ENCODE measurements at places on chromosomes 12 and 14.

- DNase-seq: no peak
These were observed 76.0 kb upstream of the ST8SIA1 start for GRCh38 chr12:22410486-22410885.

DNA sequence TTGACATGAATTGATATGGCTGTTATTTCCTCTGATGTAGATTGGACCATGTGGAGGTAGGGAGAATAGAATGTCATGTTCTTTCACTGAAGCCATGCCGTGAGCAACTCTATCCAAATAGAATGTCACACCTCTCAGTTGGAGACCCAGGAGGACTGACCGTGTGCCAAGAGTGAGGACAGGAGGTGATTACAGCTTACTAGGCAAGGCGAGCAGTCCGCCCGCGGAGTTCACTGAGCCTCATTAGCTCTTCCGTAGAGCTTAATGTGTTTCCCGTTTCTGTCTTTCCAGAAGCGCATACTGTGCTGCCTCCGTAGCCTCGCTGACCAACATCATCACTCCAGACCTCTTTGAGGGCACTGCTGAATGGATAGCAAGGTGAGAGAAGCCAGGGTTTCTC is 45.6 kb downstream of the FNTB start:
- DNase-seq: no peak

DNA sequence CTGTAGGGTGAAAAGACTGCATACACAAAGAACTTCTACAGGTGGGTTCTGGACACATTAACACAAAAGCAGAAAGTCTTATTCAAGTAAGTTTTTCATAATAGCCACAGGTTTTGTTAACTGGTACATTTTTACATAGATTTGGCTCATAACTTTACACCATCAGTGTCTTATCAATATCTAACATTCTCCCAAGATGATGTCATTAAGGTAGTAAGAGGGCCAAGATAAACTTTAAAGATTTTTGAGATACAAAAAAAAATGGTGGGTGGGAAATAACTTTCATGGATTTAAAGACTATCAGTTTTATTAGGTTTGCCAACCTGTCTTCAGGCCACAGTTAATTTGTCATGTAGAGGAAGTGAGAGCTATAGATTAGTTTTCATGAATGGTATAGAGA is 1.7 kb downstream of the SUPT16H start:
- DNase-seq: no peak

GRCh38 chr12:45731190-45731775 is 1.8 kb downstream of the ARID2 start:
- DNase-seq: no peak

- DNase-seq: no peak
These were observed 14.4 kb downstream of the RASSF9 start for GRCh38 chr12:85821759-85822158.

DNA sequence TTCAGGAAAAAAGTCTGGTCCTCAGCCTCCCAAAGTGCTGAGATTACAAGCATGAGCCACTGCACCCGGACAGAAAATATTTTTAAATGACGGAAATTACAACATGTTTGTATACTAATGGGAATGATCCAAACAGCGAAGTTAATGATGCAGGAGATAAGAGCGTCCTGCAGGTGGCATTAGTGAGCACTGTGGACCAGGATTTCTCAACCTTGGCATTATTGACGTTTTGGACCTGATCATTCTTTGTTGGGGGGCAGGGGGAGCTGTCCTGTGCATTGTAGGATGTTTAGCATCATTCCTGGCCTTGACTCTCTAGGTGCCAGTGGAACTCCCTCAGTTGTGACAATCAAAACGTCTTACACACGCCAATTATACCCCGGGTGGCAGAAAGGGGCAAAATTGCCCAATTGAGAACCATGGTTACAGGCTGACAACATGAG is 34.1 kb downstream of the SCFD1 start:
- DNase-seq: peak; percentile 44

DNA sequence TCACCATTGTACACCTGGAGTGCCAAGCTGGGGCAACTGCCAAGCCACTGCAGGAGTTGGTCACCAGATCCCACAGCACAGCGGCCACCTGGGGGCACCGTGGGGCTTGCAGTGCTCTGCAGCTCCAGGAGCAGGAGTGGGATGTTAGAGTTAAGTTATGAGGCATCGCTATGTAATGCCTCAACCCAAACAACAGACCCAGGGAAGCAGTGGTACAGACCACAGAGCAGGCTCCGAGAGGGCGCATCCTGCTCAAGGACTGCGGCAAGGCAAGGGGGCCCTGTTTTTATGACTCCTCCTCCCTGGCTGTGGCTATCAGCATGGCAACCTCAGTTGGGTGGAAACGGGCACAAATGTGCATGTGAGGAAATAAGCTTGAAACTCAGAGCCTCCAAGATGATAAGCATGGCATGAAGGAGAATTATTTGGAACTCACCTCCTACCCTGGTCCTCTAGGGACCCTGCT is 63.1 kb downstream of the ARL6IP4 start:
- DNase-seq: peak; percentile 97

GRCh38 chr12:52029685-52030084 is 21.6 kb upstream of the NR4A1 start:
- peak; percentile 46 for DNase-seq

DNA sequence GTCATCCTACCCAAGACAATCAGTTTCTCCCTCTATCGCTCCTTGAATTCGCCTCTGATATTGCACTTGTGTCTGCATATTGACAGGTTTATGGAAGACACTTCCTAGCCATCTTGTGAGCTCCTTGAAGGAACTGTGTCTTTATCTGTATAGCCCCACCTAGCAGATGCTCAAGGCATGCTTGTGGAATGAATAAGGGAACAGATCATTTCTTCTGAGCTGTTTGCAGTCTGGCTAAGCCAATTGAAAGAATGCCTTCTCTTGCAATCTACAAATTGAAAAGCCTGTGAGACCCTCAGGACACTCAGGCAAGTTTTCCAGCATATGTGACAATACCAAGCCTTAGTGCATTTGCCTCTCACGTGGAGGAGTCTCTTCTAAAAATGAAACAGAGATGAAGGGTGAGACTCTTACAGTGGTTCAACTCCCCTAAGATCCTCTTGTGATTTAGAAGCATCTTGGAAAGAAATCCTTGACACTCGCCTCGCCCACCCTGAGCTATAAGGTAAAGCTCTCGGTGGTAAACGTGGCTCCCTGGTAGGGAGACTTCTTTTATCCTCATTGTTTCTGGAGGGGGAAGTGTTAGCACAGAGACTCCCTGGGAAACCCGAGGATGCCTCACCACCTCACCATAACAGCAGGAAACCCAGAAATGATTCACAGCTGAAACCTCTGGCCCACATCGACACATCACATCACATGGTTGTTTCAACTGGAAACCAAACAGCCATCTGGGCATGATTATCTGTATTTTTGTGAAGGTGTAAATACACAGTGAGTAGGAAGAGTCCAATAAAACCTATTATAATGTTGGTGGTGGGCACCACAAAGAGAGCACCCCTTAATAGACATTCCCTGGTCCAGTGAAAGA is 112.3 kb upstream of the BCL2L14 start:
- peak; percentile 85 for DNase-seq

DNA sequence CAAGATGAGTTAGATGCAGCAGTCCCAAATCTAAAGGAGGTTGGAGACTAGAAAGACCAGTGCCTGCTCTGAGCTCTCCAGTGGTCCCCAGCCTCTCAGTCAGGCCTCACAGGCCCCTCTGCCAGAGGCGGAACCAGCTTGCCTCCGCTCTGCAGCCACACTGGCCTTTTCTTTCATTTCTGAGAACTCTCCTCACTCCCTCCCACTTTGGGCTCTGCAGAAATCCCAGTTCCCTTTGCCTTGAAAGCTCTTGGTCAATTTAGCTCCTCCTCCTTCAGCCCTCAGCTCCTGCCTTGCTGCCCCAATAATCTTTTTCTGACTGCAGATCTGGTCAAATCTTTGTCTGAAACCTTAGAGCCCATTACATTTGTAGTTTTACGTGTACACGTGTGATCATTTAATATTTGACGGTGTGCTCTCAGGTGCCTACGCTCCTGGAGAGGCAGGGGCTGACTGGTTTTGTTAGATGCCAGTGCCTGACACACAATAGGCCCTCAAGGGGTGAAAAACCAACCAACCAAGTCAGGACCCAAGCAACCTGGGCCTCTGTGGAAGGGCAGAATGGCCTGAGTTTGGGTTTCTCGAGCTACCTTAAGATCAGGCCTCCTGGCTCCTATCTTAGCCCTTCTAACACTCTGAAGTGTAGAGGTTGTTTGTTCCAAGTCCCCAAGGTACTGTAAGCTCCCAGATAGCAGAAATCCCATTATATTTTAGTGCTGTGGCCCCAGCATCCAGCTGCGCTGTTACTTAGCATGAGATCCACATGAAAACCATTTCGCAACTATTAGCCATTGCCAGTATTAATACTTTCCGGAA is 1.1 kb upstream of the NUDT4 start:
- DNase-seq: peak; percentile 38

GRCh38 chr14:64040044-64040443 is 187.2 kb downstream of the SYNE2 start:
- peak; percentile 23 for DNase-seq

- no peak for DNase-seq
These were observed 948.1 kb downstream of the NRXN3 start for GRCh38 chr14:79118291-79118690.

- DNase-seq: no peak
These were observed 35.0 kb downstream of the DTX1 start for GRCh38 chr12:113091506-113091905.

DNA sequence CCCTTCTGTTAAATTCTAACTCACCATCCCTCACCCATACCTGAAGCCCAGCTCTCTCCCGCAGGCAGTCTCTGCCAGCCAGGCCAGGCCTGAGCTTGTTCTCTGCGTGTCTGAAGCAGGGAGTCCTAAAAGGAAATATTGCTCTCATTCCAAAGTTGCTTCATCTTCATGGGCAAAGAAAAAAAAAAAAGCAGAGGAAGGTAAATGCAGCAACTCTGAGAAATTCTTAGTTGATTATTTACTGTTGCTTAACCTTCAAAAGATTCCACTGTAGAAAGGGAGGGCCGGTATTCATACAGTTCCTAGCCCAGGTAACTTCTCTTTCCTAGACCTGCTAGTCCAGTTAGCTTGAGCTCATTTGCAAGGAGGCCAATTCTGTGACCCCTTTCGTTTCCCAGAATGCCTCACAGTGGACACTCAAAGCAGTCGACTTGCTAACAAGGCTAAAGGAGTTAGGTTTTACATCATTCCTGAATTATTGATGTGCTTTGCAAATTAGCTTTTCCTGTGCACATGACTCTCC is 193.5 kb upstream of the EEA1 start:
- peak; percentile 51 for DNase-seq

DNA sequence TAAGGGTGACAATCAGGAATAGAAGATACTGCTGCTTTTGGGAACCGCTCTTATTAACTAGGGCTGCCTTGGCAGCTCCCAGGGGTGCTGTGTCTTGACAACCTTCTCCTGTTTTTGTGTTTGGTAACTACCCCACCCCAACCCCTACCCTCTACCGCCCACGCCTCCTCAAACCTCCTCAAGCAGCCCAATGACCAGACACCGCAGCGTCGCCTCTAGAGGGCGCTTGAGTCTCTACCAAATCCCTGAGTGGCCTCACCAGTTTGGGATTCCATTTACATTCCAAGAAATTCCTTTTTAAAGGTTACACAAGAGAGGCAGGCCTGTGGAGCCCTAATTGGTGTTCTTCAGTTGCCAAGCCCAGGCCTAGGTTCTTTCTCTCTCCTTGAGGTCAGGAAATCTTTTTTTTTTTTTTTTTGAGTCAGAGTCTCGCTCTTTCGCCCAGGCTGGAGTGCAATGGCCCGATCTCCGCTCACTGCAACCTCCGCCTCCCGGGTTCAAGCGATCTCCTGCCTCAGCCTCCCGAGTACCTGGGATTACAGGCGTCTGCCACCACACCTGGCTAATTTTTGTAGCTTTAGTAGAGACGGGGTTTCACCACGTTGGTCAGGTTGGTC is 72.4 kb upstream of the USP44 start:
- peak; percentile 91 for DNase-seq

GRCh38 chr12:23948291-23948690 is 1.2 kb downstream of the SOX5 start:
- DNase-seq: no peak

DNA sequence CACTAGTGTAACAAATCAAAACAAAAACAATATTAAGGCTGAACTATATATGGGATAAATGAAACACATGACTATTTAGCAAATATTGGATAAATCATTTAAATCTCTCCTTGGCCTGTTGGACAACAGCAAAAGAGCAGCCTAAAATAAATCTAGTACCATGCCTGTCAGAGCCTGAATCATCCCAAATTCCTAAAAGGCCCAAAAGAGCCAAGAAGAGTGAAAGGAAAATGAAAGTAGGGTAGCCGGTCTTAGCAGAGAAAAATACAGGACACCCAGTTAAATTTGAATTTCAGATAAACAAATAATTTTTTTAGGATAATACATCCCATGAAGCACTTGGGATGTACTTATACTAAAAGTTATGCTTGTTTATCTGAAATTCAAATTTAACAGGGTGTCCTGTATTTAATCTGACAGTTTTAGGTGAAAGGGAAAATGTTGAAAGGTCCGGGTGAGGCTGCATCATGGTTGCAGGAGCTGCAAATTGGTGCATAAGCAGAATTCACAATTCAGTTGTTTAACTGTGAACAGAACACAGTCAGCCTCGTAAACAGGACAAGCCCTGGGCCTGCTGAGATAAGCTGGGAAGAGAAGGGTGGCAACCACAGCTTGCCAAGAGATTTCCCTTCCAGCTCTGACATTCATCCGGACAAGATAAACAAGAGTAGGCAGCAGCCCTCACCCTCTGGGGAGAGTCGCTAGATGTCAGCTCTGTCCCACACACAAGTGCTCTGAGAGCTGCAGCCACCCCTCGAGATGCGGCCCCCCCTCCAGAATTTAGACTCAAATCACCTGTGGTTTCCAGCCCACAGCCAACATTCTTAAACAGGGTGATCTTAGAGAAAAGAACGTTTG is 30.3 kb downstream of the DMAC2L start:
- peak; percentile 97 for DNase-seq

DNA sequence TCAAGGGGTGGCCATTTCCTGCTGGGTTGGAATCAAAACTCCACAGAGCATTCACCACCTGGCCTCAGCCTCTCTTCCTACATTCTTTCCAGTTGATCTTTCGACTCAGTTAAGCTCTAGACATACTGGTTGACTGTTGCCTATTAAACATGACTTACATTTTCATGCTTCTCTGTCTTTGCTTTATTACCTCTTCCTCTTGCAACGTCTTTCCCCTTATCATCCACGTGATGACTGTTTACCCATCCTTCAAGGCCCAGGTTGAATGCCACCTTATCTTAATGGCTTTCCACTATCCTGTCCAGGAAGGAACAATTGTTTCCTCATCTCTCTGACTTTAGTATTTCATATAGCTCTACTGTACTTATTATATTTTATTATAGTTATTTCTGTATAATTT is 24.4 kb upstream of the CCDC175 start:
- no peak for DNase-seq

Data from fibroblast of villous mesenchyme (primary cell).